Transverse colon (tissue), 4 donors: ENCODE measurements at places on chromosomes 7 and 10. TPM values are rescaled to one million over a fixed set of nuclear protein-coding genes. Genes with fewer than 3 reads are reported as not detected.

The TRIM4 gene
- 40.0 TPM for total RNA-seq

The HSPA12A gene
- total RNA-seq: 9.7 TPM

GRCh38 chr7:155832581-155832981, 20.3 kb upstream of the SHH start:
- no peaks in the 10 kb centered on the region for H3K4me1 ChIP-seq
- DNase-seq: no peak
- H3K27me3 ChIP-seq: peaks cover 11% of the 10 kb centered on the region
- no peaks in the 10 kb centered on the region for H3K36me3 ChIP-seq
- H3K4me3 ChIP-seq: no peak overlapping the region

- no peak for DNase-seq
- H3K27me3 ChIP-seq: no peaks in the 10 kb centered on the region
- H3K27ac ChIP-seq: no peak overlapping the region
- no peaks in the 10 kb centered on the region for H3K4me1 ChIP-seq
Measured at GRCh38 chr10:123045961-123046731, 37.3 kb downstream of the ACADSB start.

DNA sequence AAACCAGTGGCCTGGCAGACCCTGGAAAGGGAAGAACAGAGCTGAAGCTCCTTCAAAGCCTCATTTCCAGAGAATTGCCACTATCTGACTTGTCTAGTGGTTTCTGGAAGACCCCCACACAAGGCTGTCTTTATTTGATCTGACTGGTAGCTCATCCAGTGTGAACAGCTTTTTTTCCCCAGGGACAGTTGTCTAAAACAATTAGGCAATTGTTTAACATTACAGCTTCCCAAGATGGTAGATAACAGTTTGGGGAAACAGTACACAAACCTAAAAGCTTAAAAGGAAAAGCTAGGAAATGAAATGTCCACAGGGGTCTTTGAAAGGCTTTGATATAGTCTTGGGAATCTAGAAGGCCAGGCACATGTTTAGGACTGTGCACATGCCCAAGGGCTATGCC, 203.4 kb upstream of the CTBP2 start:
- H3K27me3 ChIP-seq: no peaks in the 10 kb centered on the region
- H3K36me3 ChIP-seq: no peaks in the 10 kb centered on the region
- no peaks in the 10 kb centered on the region for H3K4me1 ChIP-seq
- no peak for DNase-seq

DNA sequence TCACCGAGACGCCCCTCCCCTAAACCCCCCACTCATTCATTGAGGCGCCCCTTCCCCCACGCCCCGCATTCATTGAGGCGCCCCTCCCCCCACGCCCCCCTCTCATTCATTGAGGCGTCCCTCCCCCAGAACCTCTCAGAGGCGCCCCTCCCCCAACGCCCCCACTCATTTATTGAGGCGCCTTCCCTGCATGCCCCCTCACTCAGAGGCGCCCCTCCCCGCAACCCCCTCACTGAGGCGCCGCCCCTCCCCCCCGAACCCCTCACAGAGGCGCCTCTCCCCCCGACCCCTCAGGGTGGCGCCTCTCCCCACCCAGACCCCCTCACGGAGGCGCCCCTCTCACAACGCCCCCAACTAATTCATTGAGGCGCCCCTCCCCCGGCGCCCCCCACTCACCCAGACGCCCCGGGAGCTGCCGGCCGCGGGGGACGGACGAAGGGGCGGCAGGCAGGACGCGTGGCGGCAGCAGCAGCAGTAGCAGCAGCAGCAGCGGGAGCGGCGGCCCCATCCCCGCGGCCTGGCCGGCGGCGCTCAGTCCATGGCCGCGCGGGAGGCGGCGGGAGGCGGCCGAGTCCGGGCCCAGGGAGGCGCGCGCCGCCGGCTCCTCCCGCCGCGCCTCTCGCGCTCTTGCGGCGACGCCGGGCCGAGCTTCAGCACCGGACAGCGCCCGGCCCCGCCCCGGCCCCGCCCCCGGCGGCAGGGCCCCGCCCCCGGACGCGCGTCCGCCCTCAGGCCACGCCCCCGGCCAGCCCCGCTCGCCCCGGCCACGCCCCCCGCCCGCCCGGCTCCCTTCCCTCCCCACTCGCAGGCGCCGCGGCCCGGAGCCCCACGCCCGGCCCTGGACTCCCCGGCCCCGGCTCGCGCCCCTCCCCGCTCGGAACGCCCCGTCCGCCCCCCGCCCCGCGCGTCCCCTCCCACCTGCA, at the start of gene PTPRN2:
Gene PTPRN2, minus strand, starts transcription at position 662 of the 923 bp plus-strand sequence.
- peaks cover 46% of the 10 kb centered on the region for H3K27me3 ChIP-seq
- H3K27ac ChIP-seq: peak within 1 kb of the TSS; percentile 51
- peak; percentile 72 for DNase-seq
- H3K4me3 ChIP-seq: peak within 1 kb of the TSS; percentile 39

The SPOCK2 gene
- total RNA-seq: 6.0 TPM

- peaks cover 38% of the 10 kb centered on the region for H3K4me1 ChIP-seq
- DNase-seq: no peak
- H3K4me3 ChIP-seq: peak overlapping the region; percentile 88
- peak overlapping the region; percentile 99 for H3K27ac ChIP-seq
- no peaks in the 10 kb centered on the region for H3K36me3 ChIP-seq
Measured at GRCh38 chr7:123749537-123749857, 694 bp upstream of the WASL start.

DNA sequence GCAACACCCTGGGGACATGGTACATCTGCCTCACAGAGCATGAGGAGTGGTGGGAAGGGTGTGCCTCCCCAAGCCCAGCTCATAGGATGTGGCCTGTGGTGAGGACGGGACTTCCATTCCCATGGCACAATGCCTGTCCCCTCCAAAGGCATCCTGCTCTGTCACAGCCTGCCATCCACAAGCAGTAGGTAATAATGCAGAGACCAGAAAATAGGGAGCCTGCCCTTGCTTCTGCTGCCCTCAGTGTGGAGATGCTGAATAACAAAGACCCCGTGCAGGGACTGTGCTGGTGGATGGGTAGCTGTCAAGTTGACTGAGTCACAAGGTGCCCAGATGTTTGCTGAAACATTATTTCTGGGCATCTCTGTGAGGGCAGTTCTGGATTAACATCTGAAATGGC, 199.9 kb upstream of the GRB10 start:
- H3K4me3 ChIP-seq: no peak overlapping the region
- H3K4me1 ChIP-seq: no peaks in the 10 kb centered on the region
- H3K27ac ChIP-seq: no peak overlapping the region
- DNase-seq: no peak
- H3K27me3 ChIP-seq: no peaks in the 10 kb centered on the region

The EPHA1 gene
- 21.1 TPM for total RNA-seq

The PLXNA4 gene
- 1.7 TPM for total RNA-seq

DNA sequence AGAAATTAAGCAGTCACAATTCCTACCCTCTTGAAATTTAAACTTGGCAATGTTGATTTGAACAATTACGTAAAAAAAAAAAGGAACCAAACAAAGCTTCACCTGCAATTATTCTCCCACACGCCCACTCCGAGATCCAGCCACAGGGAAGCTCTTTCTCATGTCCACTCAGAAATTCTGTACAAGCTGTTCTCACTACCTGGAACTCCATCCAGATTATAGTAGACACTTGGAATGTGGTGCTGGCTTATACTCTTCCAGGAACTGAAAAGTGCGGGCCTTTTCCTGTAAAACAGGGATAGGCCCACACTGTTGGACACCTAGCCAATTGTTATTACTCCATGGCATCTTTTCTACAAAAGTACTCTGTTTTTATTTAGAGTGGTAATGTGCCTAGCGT, 20.3 kb upstream of the TOMM7 start:
- no peaks in the 10 kb centered on the region for H3K27me3 ChIP-seq
- DNase-seq: no peak
- no peak overlapping the region for H3K27ac ChIP-seq

The FGL2 gene
- 23.1 TPM for total RNA-seq

GRCh38 chr10:87979847-87980246, 116.4 kb downstream of the PTEN start:
- H3K27ac ChIP-seq: no peak overlapping the region
- no peak overlapping the region for H3K4me3 ChIP-seq
- no peaks in the 10 kb centered on the region for H3K36me3 ChIP-seq
- H3K4me1 ChIP-seq: no peaks in the 10 kb centered on the region

The DPP6 gene
- total RNA-seq: 33.7 TPM

DNA sequence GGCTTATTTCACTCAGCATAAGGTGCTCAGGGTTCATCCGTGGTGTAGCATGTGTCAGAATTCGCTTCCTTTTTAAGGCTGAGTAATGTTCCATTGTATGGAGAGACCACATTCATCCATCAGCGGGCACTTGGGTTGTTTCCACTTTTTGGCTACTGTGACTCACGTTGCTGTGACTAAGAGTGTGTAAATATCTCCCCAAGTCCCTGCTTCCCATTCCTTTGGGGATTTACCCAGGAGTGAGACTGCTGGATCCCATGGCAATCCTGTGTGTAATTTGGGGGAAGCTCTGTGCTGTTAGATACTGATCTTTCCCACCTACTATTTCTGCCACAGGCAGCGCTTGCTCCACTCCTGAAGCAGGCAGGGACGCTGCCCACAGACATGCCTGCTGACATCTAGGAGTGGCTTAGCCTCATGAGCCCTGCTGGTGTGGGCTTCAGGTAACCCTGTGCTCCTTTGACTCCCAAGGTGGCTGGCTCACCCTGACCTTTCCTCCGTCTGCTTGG, 346.0 kb downstream of the FRMD4A start:
- peaks cover under 1% of the 10 kb centered on the region for H3K4me1 ChIP-seq
- no peak overlapping the region for H3K4me3 ChIP-seq
- H3K27me3 ChIP-seq: no peaks in the 10 kb centered on the region
- H3K36me3 ChIP-seq: no peaks in the 10 kb centered on the region

The FANK1 gene
- total RNA-seq: 3.4 TPM

GRCh38 chr7:70353946-70354335, 755.7 kb downstream of the AUTS2 start:
- no peaks in the 10 kb centered on the region for H3K27me3 ChIP-seq
- H3K27ac ChIP-seq: no peak overlapping the region
- H3K36me3 ChIP-seq: no peaks in the 10 kb centered on the region
- DNase-seq: no peak
- H3K4me1 ChIP-seq: no peaks in the 10 kb centered on the region

GRCh38 chr10:50937230-50937907, 51.9 kb upstream of the A1CF start:
- H3K27ac ChIP-seq: no peak overlapping the region
- H3K4me1 ChIP-seq: no peaks in the 10 kb centered on the region
- H3K27me3 ChIP-seq: no peaks in the 10 kb centered on the region
- no peaks in the 10 kb centered on the region for H3K36me3 ChIP-seq
- no peak for DNase-seq
- no peak overlapping the region for H3K4me3 ChIP-seq

- no peak for DNase-seq
- H3K27me3 ChIP-seq: no peaks in the 10 kb centered on the region
- H3K4me1 ChIP-seq: no peaks in the 10 kb centered on the region
- H3K36me3 ChIP-seq: no peaks in the 10 kb centered on the region
- no peak overlapping the region for H3K4me3 ChIP-seq
Measured at GRCh38 chr7:2811476-2812113, 32.5 kb downstream of the GNA12 start.

GRCh38 chr10:107579970-107580369, 415.5 kb upstream of the SORCS1 start:
- H3K4me1 ChIP-seq: no peaks in the 10 kb centered on the region
- no peak overlapping the region for H3K27ac ChIP-seq
- H3K4me3 ChIP-seq: no peak overlapping the region
- no peak for DNase-seq
- no peaks in the 10 kb centered on the region for H3K27me3 ChIP-seq

The NACAD gene
- total RNA-seq: 2.1 TPM

DNA sequence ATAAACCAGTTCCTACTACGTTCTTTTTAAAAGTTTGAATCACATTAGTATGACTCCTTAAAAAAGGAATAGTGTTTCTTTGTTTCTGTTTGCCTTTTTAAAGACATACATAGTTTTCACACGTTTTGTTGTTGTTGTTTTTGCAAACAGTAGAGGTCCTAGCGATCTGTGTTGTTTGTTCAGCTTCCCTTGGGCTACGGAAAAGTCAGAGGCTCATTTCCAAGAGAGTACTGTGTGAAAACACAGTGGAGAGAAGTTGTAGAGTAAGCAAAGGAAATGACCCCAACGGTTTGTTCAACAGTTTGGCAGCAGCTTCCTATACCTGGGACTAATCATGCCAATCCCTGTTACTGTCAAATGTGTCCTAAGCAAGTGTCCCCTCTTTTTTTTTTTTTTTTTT, 87.1 kb upstream of the STEAP1 start:
- no peaks in the 10 kb centered on the region for H3K27me3 ChIP-seq
- H3K27ac ChIP-seq: no peak overlapping the region
- H3K4me3 ChIP-seq: no peak overlapping the region
- no peaks in the 10 kb centered on the region for H3K4me1 ChIP-seq

The GIMAP7 gene
- total RNA-seq: 11.9 TPM

DNA sequence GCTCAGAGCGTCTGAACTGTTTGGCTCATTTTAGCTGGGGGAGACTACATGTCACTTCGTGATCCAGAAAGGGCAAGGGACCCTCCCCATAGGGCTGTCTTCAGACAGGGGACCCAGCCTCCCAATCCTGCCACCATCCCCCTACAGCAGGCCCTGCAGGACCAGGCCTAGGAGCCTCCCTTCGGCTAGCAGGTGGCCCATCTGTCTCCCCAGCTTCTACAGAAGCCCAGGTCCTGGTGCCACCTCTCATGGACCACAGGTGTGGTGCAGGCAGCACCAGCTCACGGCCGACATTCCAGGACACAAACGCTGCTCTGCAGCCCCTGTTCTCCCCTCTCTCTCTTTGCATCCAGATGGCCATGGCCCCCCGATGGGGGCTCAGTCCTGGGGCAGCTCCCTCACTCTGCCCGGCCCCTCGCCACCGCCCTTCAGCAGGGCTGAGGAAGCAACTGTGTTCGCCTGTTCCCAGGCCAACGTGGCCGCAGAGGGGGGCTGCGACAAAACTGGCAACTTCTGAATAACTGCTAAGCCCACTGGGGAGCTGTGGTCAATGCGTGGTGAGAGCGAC, 10.3 kb downstream of the TECPR1 start:
- DNase-seq: no peak
- H3K27me3 ChIP-seq: no peaks in the 10 kb centered on the region
- no peak overlapping the region for H3K27ac ChIP-seq
- no peak overlapping the region for H3K4me3 ChIP-seq
- no peaks in the 10 kb centered on the region for H3K36me3 ChIP-seq

The SPDYE16 gene
- total RNA-seq: not detected

GRCh38 chr7:159238541-159238940, 93.9 kb upstream of the VIPR2 start:
- H3K4me1 ChIP-seq: no peaks in the 10 kb centered on the region
- no peak for DNase-seq
- no peak overlapping the region for H3K4me3 ChIP-seq
- no peak overlapping the region for H3K27ac ChIP-seq

GRCh38 chr7:63073736-63074135, 924.9 kb upstream of the ZNF722 start:
- no peaks in the 10 kb centered on the region for H3K36me3 ChIP-seq
- DNase-seq: no peak
- no peak overlapping the region for H3K4me3 ChIP-seq
- no peak overlapping the region for H3K27ac ChIP-seq
- H3K27me3 ChIP-seq: no peaks in the 10 kb centered on the region

The C7orf57 gene
- total RNA-seq: not detected

GRCh38 chr7:45086331-45087065, 2.3 kb downstream of the NACAD start:
- no peak for DNase-seq
- no peak overlapping the region for H3K27ac ChIP-seq
- no peaks in the 10 kb centered on the region for H3K36me3 ChIP-seq

DNA sequence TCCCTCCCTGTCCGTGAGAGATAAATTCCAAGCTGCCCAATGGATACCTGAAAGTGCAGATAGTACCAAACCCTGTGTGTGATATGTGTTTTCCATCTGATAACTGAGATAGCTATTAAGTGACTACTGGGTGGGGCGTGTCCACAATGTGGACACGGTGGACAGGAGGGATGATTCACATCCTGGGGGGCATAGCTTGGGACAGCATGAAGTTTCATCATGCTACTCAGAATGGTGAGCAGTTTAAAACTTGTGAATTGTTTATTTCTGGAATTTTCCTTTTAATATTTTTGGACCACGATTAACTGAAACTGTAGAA, 158.6 kb downstream of the CREB5 start:
- DNase-seq: no peak
- no peak overlapping the region for H3K4me3 ChIP-seq
- H3K27ac ChIP-seq: no peak overlapping the region
- no peaks in the 10 kb centered on the region for H3K36me3 ChIP-seq
- peaks cover 64% of the 10 kb centered on the region for H3K27me3 ChIP-seq
